ENCODE measurements at places on chromosomes 4 and X. TPM values are rescaled to one million over a fixed set of nuclear protein-coding genes. Genes with fewer than 3 reads are reported as not detected.

The PABPC1L2B gene
- total RNA-seq: not detected

The GRPEL1 gene
- total RNA-seq: 15.1 TPM

The SHOX gene
- total RNA-seq: not detected

The KLB gene
- not detected for total RNA-seq

The HTRA3 gene
- 35.2 TPM for total RNA-seq

The NIPAL1 gene
- total RNA-seq: 6.9 TPM

The SPANXD gene
- total RNA-seq: not detected

The CSN1S1 gene
- not detected for total RNA-seq

The NLRP2B gene
- not detected for total RNA-seq

The EIF2S3 gene
- 194 TPM for total RNA-seq

The HTR2C gene
- total RNA-seq: not detected

The IL1RAPL1 gene
- 4.8 TPM for total RNA-seq

The FRYL gene
- total RNA-seq: 95.5 TPM

The ATP6AP1 gene
- total RNA-seq: 81.8 TPM

The GPR78 gene
- total RNA-seq: 1.3 TPM

The FGF16 gene
- total RNA-seq: 2.2 TPM

The PDCL2 gene
- total RNA-seq: not detected

The LNX1 gene
- 10.7 TPM for total RNA-seq

The AMOT gene
- total RNA-seq: 68.5 TPM

The HELT gene
- not detected for total RNA-seq

The ASMTL gene
- 18.8 TPM for total RNA-seq

The CXCL3 gene
- total RNA-seq: 1.4 TPM

The HMX1 gene
- not detected for total RNA-seq

The ESX1 gene
- total RNA-seq: not detected

The KLF8 gene
- total RNA-seq: 9.8 TPM

The COX7B2 gene
- not detected for total RNA-seq

The TCP11X2 gene
- not detected for total RNA-seq

The F9 gene
- total RNA-seq: not detected

The SLC38A5 gene
- 3.7 TPM for total RNA-seq

The FGFBP2 gene
- total RNA-seq: 1.9 TPM

The TLR1 gene
- total RNA-seq: 7.7 TPM

The FAM9C gene
- not detected for total RNA-seq

The SLC2A9 gene
- total RNA-seq: 7.1 TPM

The HMGN5 gene
- total RNA-seq: 5.0 TPM

The MAMLD1 gene
- 3.5 TPM for total RNA-seq

The CD40LG gene
- total RNA-seq: not detected

The TRAPPC11 gene
- 68.3 TPM for total RNA-seq

The TMEM154 gene
- total RNA-seq: 12.6 TPM

The PPP4R3C gene
- not detected for total RNA-seq

The HSFX3 gene
- total RNA-seq: not detected

The ADH1C gene
- total RNA-seq: 9.0 TPM

The AMTN gene
- total RNA-seq: not detected

The TRMT10A gene
- total RNA-seq: 13.5 TPM

The SOD3 gene
- total RNA-seq: 46.3 TPM

The TNMD gene
- total RNA-seq: 3.4 TPM

The SLC6A14 gene
- total RNA-seq: 3.2 TPM

The SLC30A9 gene
- 82.2 TPM for total RNA-seq

The SLC9B1 gene
- 2.7 TPM for total RNA-seq

The DUX4 gene
- total RNA-seq: not detected

The SASH3 gene
- 1.5 TPM for total RNA-seq

The TBX22 gene
- total RNA-seq: not detected

The MAGEA11 gene
- 0.82 TPM for total RNA-seq

The ANOS1 gene
- 26.4 TPM for total RNA-seq

The KCNIP4 gene
- total RNA-seq: 0.31 TPM

The THOC2 gene
- total RNA-seq: 125 TPM

The KDM5C gene
- 143 TPM for total RNA-seq

Data from tongue (tissue), 3 donors.